ENCODE measurements at places on chromosomes 3 and 15. TPM values are rescaled to one million over a fixed set of nuclear protein-coding genes. Genes with fewer than 3 reads are reported as not detected.
A peak's percentile ranks its signal among the peaks of the same experiment; 100 is the strongest.

DNA sequence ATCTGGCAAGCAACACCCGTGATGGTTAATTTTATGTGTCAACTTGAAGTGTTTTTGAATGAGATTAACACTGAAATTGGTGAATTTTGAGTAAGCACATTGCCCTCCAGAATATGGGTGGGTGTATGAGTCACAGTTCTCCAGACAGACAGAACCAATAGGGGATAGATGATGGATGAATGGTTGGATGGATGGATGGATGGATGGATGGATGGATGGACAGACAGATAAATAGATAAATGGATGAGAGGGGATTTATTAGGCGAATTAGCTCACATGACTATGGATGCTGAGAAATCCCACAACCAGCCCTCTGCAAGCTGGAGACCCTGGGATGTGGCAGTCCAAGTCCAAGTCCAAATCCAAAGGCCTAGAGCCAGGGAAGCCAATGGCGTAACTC is 5.4 kb upstream of the VWA5B2 start:
- no peak for DNase-seq

DNA sequence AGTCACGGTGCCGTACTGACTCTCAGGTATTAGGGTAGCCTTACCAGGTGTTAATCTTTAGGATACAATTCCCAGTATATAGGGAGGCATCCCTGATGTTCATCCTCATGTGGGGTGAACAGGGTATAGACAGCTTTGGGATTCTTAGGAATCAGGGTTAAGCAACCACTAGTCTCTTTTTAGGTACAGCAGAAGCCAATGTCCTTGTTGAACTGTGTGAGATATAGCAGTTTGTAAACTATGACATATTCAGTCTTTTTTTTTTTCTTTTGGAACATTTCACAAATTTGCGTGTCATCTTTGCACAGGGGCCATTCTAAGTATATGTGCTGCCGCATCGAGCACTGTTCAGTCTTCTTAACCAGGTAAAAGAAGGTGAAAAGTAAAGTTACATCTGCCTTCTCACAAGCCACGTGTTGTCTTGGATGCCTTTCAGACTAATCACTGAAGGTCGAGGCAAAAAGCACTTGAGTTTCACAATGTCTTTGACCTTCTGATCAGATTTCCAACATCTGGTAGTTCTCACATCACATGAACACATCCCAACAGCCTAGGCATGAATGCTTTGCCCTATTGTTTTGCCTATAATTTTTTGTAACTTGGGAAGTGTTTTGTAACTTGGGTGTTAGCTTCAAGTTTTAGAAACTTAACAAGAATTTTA is 17.2 kb downstream of the TSEN2 start:
- no peak for DNase-seq

GRCh38 chr3:56488812-56489600 is 20.7 kb upstream of the ERC2 start:
- DNase-seq: no peak

DNA sequence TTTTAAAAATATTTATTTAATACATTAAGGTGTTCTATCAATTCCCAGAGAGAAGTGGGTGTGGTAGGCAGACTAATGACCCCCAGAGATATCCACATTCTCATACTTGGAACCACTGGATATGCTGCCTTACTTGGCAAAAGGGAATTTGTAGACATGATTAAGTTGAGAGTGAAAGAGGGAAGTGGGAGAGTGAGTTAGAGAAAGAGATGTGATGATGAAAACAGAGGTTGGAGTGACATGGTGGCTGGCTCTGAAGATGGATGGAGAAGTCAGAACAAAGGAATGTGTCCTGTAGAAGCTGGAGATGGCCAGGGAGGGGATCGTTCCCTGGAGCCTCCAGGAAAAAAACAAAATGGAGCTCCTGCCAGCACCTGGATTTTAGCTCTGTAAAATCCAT is 32.0 kb downstream of the TNFAIP8L3 start:
- no peak for DNase-seq

- DNase-seq: no peak
Measured at GRCh38 chr15:70669006-70669602, 94.3 kb downstream of the UACA start.

- DNase-seq: no peak
Measured at GRCh38 chr3:66980791-66981190, 17.3 kb upstream of the KBTBD8 start.

DNA sequence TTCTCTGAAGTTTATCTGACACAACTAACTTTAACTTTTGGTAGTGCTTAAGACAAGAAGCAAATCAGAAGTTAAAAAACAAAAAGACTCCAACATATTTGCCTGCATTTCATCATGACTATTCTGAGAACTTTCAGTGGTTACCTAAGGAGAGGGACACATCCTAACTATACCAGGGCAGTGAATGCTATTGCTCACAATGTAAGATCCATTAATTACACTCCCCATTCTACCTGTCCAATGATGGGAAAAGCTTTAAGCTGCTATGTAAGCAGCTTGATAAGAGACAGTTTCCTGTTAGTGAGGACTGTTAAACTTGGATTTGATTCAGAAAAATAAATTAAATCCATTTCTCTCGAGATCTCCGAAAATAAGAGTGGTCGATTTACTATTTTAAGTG is 37.5 kb downstream of the SERPINI1 start:
- DNase-seq: no peak

DNA sequence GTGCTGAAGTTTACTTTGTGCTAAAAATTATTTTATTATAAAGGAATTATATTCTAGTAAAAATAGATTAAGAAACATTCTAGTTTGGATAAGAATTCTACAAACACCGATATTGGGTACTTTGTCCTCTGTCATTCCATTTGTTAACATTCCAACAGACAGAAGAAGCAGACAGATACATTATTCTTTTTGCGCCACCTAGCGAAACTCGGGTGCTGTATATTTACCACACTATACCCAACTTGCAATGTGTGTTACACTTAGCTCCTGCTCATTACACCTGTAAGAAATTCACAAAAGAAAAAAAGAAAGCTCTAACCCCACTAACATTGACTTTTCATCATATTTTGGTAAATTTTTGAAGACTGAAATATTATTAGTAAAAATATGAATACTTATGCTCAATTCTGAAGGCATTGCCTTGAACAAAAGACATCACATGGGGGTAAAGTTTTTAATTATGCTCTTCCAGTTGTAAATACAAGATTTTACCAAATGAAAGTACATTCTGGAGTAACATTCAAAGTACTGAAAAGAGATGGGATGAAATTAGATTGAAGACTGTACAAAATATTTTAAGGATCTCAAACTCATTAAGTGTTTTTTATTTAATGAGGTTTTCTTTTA is 136.5 kb upstream of the MLF1 start:
- DNase-seq: peak; percentile 82

KLHL6 gene
- total RNA-seq: not detected

OR5H2 gene
- not detected for total RNA-seq

GATA2 gene
- total RNA-seq: 5.5 TPM

GCSAM gene
- total RNA-seq: not detected

LRRIQ4 gene
- total RNA-seq: not detected

Data from A172 (cell line).